ENCODE measurements at places on chromosomes 11 and 22.

DNA sequence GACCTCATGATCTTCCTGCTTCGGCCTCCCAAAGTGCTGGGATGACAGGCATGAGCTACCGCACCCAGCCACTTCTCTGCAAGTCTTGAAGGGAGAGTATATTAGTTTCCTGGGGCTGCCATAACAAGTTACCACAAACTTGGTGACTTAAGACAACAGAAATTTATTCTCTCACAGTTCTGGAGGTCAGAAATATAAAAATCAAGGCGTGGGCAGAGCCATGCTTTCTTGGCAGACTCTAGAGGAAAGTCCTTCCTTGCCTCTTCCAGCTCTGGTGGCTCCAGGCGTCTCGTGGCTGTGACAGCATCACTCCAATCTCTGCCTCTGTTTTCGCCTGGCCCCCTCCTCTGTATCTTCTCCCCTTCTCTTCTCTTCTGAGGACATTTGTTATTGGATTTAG lies 110.2 kb upstream of the NAV2 start:
- no peak for DNase-seq

- no peak for DNase-seq
These were observed 3.0 kb downstream of the MAFF start for GRCh38 chr22:38204784-38205183.

DNA sequence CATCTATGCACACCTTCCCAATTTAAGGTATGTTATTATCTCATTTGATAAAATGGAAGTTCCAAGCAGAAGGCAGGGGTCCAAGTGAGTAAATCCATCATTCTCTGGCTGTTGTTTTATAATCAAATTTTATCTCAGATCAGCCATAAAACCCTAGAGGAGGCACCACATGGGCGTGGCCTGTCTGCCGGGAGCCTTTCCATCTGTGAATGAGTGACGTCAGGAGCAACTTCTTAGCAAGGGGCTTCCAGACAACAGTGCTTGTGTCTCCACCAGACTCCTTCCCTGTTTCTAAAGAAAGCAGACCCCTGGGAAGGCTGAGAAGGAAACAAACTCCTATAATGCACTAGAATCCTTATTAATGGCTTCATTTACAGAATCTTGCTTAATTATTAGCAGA lies 13.5 kb downstream of the SEZ6L start:
- DNase-seq: no peak

- no peak for DNase-seq
These were observed 50.1 kb upstream of the RASSF10 start for GRCh38 chr11:12958986-12959385.

DNA sequence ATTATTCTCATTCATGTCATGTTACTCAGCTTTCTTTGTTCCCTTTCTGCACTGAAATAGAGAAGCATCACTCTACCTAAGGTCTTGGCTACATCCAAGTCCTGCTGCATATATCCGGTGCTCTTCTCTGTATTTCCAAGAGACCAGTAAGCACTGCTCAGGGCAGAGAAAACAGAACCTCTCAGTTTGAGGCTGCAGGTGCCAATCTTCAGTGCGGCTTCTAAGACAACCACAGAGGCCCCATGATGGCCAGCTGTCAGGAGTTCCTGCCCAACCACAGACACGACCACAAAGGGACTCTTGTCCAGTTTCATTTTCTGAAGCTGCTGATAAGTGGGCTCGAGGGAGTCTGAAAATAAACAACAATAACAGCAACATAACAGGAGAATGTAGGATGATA lies 378.4 kb upstream of the PITPNB start:
- DNase-seq: no peak

DNA sequence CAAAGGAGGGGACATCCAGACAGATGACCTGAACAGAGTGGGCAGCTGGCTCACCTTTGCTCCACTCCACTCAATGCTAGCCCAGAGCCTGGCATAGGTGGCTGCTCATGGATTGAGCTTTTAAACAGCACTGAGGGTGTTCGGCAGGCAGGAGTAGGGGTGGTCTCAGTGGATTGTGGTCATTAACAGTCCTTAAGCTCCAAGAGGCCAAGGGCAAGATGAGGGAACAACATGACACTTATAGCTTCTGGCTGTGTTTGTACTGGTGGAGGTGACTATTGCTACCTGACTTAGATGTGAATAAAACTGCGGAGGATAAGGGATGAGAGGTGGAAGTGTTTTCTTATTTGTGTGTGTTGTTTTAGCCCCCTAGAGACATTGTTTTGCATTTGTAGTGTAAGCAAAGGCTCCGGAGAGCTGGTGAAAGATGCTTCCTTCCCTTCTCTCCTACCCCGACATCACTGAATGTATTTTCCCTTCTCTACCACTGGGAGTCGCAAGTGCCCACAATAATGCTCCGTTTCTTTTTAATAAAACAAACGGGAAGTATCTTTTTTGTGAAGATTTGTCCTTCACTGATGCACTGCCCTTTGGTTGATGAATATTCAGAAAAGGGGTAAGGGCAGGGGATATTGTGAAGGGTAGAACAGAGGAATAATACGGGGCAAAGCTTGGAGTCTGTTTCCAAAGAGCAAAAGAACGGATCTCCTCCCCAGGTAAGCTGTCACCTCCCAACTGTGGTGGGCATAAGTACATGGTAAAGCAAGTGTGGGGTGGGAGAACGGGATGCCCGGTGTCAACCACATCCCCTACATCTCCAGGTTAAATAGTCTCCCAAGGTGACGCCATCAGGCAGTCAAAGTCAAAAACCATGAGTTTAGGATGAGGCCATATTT lies 27.5 kb upstream of the MTNR1B start:
- peak; percentile 46 for DNase-seq

DNA sequence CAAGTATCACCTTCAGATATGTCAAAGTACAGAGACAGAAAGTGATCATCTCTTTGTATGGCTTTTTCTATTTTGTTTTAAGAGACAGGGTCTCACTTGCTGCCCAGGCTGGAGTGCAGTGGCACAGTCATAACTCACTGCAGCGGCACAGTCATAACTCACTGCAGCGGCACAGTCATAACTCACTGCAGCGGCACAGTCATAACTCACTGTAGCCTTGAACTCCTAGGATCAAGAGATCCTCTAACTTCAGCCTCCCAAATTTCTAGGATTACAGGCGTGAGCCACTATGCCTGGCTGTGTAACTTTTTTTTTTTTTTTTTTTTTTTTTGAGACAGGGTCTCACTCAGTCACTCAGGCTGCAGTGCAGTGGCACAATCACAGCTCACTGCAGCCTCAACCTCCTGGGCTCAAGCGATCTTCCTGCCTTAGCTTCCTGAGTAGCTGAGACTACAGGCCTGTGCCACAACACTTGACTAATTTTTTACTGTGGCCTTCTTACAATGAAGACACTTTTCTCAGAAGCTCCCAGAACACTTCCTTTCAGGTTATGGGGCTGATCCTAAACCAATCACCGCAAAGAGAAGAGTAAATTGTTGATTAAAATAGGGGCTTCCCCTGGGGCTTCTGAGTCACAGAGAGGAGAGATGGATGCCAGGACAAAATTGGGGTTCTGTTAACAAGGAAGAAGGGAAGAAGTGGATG lies 9.0 kb upstream of the HIKESHI start:
- no peak for DNase-seq
